NCI-H774 (cell line): ENCODE measurements at places on chromosomes 2 and 18.

- DNase-seq, result no peak
Observed at GRCh38 chr2:232997749-232998665, 15.0 kb downstream of the NGEF start.

DNA sequence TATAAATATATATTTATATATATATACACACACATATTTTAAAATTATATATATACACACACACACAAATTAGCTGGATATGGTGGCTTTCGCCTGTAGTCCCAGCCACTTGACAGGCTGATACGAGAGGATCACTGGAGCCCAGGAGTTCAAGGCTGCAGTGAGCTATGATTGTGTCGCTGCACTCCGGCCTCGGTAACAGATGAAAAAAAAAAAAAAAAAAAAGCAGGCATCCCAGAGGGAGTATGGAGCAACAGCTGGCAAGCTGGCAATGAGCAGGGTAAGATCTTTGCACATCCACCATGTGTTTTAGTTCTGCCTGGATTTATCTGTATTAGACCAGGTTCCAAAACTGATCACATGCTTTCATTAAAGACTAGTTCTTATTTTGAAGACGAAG is 170.1 kb downstream of the MAP2 start:
- no peak for DNase-seq

DNA sequence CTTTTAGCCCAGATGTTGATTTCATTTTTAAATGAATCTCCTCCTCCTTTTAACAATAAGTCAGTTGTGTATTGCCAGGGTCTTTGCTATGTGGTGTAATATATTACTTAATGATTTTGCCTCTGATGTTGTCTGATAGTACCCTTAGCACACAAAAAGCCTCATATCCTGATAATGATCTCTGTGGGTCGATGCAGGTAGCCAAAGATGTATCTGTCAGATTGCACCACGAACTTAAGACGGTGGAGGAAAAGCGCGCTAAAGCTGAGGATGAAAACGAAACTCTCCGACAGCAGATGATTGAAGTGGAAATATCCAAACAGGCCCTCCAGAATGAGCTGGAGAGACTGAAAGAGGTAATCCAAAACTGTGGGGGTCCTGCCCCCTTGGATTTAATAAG is 14.8 kb downstream of the MTCL1 start:
- DNase-seq, result no peak

DNA sequence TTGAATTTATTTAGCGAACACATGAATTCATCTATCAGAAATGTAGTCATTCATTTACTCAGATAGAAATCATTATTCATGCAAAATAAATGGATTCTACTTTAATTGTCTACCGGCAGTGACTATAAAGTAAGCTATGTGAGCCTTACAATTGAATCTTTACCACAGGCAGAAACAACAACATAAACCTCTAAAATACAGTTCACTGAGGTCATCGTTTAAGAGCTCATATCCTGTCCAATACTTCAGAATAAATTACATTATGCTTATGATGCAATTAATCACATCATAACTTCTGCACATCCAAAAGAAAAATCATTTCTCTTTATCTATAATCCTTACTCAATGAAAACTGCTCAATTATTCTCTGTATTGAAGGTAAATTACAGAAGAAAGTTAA is 244.7 kb downstream of the HNMT start:
- DNase-seq, result no peak

- DNase-seq, result no peak
Observed at GRCh38 chr2:36397728-36398413, 42.3 kb downstream of the CRIM1 start.

- no peak for DNase-seq
Observed at GRCh38 chr2:70959271-70959761, 19.1 kb upstream of the ANKRD53 start.

- no peak for DNase-seq
Observed at GRCh38 chr2:172449911-172450550, 22.6 kb downstream of the ITGA6 start.

- no peak for DNase-seq
Observed at GRCh38 chr2:169260846-169261642, 101.3 kb downstream of the LRP2 start.

- no peak for DNase-seq
Observed at GRCh38 chr18:12747530-12748315, 44.9 kb downstream of the PSMG2 start.
